Pulmonary artery endothelial cell (primary cell): ENCODE measurements at places on chromosomes 6 and 20. TPM values are rescaled to one million over a fixed set of nuclear protein-coding genes. Genes with fewer than 3 reads are reported as not detected.

GRCh38 chr20:46940616-46941015 lies 46.0 kb downstream of the EYA2 start:
- DNase-seq, result no peak

GRCh38 chr6:160795721-160796120 lies 93.7 kb downstream of the PLG start:
- DNase-seq, result no peak

GRCh38 chr6:156175971-156176421 lies 601.2 kb upstream of the ARID1B start:
- DNase-seq, result no peak

CCN6 gene
- 0.07 TPM in 1 of 2 replicates, not detected in the other for total RNA-seq

DNA sequence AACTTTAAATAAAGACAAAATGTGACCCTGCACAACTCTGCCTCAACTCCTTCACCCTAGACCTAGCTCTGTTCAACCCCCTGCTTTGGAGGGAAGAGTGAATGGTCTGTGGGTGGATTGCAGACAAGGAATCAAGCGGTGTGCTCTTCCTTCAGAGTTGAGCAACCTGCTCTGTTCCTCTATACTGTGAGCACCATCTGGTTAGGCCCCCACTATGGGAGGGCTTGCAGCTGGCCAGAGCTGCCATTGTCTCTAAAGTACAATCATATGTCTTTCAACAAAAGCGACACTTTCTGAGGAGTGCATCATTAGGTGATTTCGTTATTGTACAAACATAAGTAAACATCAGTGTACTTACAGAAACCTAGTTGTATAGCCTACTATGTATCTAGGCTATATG lies 406.1 kb upstream of the MARCKS start:
- no peak for DNase-seq

DNA sequence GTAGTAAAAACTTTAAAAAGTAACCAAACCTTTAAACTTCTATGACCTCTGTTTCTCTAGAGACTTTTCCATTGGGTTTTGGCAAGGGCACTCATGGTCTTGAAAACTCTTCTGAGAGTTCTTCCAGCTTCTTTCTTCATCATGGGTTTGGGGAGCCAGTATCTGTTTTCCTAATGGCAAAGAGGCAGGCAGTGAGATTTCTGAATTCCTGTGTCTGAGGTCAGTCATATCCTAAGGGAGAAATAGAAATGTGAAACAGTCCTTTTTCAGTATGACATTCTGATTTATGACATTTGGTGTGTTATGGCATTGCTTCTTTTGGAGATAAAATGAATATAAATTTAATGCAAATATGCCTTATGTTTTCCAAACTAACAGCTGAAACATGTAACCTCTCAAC lies 518.5 kb upstream of the MARCKS start:
- DNase-seq, result no peak

COL9A3 gene
- 0.04 and 0.20 TPM in 2 replicates for total RNA-seq

GRCh38 chr6:17865243-17865642 lies 122.2 kb downstream of the KIF13A start:
- no peak for DNase-seq

TJAP1 gene
- total RNA-seq, result 8.9 and 9.2 TPM in 2 replicates
